ENCODE measurements at places on chromosomes 4 and X.
A peak's percentile ranks its signal among the peaks of the same experiment; 100 is the strongest.

DNA sequence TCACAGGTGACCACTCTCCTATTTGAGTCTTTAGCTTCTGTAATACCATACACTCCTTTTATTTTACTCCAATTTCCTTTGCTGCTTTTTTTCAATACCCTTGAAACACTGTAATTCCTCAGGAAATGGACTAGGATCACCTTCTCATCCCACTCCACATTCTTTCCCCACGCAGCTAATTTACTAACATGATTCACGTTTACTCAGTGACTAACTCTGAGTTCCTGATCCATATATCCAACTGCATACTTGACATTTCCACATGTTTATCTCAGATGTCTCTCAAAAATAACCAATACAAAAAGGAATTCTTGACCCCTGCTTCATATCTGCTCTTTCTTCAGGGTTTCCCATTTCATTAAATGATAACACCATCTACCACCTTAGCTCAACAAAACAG lies 19.9 kb downstream of the RPS6KA6 start:
- no peak for DNase-seq

DNA sequence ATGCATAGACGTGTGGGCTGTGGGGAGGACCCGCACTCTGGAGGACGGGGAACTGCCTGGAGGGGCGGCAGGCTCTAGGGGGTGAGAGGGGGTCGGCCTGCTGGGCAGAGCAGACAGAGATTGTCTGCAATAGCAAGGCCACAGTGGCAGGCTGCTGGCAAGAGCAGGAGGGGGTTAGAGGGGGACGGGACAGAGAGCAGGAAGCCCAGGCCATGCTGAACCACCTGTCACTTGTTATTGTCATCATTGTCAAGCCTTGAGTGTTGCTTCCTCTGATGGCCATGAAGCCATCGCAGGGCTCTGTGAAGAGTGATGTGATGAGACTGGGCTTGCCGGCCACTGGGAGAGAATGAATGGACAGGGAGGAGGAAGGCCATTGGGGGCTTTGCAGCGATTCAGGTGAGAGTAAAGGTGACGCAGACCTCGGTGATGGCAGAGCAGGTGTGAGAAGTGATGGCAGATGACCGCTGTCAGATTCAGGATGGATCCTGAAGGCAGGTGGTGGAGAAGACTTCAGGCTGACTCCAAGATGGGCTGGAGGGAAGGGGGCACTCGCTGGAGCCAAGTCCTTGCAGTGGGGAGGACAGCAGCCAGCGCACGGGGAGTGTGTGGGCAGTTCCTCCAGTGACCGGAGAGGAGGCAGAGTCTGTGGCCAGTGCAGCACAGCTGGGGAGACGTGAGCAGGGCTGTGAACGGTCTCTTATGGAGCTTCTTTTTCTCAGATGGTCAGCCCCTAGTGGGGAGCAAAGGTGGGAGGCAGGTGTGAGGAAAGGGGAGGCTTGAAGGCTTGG lies 43.6 kb downstream of the HTT-AS start:
- DNase-seq: no peak

DNA sequence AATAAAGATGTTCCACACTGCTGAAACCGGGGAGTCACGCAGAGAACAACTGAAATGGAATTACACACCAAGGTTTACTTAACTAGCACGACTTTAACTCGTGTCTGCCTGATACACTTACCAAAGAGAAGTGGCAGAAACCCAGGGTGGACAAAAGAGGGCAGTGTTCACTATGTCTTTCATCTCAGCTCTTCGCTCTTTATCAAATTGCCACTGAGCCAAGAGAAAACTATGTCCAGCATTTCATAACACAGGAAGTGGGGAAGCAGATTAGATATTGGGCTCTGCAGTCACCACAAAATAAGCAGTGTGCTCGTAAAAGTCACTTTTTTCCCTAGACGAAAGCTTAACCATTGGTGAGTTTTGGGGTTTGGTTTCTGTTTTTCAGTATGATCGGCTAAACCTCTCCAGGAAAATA lies 155.7 kb downstream of the CHIC2 start:
- peak; percentile 88 for DNase-seq

GRCh38 chr4:125538670-125539069 lies 223.9 kb downstream of the FAT4 start:
- no peak for DNase-seq

DNA sequence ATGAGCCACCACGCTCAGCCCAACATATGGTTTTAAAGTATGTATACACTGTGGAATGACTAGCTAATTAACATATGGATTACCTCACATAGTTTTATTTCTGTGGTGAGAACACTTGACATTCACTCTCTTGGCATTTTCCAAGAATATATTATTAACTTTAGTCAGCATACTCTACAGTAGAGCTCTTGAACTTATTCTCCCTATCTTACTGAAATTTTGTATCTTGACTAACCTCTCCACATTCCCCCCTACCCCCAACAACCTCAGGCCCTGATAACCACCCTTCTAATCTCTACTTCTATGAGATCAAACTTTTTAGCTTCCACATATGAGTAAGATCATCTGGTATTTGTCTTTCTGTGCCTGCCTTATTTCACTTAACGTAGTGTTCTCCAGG lies 38.6 kb upstream of the AGA start:
- DNase-seq: peak; percentile 91

DNA sequence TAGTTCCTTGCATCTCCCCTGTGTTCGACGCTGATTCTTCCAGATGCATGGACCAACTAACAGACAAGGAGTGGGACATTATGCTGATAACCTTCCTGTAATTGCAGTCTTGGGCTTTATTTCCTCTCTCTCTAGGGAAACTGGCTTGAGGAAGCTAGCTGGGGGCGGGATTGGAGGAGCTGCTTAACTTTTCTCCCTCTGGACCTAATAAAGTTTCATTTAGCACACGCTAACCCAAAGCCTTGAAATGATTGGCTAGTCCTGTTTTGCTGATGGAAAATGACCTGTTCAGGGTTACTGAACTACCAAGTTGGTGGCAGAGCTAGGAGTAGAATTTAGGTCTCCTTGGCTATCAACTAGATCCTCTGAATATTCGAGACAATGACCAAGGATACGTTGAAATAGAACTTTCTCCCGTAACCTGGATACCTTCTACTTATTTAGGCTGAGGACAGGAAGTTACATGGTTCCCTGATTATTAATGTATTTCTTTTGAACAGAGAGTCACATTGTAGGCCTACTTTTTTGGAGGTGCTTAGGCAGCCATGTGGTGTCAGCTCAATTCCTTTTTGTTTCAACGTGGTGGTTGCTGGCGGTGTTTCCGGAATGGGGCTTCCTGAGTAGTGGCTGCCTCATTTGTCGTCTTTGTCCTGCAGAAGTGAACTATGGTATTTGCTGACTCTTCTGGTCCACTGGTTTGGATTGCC lies 2.0 kb downstream of the PGK1 start:
- no peak for DNase-seq
